ENCODE measurements at places on chromosomes 1 and 21.

DNA sequence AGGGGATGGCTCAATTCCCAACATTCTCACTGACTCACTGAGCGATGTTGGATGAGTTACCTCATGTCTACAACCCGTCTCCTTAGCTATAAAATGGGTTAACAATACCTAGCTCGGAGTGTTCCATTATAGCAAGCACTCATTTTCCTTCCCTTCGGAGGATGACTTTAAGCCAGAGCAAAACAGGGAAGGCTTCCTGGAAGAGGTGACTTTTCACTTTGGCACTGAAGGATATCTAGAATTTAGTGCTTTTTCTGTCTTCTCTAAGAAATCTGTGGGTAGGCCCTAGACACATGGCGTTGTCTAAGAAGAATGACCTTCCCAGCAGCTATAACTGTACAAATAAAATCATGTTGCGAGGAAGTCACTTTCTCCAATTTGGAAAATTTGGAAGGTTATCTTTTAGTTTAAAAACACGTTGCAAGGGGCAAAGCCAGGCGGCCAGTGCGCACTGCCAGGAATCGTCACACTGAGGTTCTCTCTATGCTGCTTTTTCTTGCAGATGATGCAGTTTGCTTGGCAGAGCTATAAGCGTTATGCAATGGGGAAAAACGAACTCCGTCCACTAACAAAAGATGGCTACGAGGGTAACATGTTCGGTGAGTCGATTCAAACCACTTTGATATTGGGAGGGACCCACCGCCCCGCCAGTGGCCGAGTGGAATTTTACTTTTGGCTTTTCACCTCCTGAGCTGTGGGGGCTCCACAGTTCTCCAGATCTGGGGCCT is 69.5 kb downstream of the MAN1C1 start:
- no peak for DNase-seq

GRCh38 chr1:70628973-70629372 is 217.9 kb downstream of the CTH start:
- no peak for DNase-seq

DNA sequence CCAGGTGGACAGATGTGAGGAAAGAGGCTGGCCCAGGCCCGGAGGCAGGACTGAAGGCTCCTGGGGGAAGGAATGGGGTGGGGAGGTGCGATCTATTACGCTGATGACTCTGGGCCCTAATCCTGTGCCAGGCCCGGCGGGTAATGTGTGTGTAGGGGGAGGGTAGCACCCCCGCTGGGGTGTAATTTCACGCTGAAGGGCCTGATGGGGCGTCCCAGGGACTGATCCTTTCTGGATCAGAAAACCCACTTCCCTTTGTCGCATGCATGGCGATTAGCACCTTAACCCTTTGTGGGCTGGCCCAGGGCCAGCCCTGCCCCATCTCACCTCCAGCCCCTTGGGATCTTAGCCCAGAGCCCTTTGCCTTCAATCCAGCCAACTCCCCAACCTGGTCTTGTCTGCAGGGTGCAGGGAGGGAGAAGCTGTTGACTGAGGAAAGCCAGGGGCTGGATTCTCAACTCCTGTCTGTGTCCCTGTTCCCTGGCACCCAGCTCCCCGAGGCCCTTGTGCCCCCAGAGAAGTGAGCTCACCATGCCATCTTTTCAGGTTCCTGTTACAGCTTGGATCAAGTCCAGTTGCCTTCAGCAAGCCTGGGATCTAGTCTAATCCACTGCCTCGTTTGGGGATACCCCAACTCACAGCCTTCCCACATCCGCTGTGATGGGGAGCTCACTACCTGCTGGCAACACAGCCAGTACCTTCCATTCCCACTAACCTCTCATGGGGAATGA is 26.0 kb downstream of the KNCN start:
- no peak for DNase-seq

DNA sequence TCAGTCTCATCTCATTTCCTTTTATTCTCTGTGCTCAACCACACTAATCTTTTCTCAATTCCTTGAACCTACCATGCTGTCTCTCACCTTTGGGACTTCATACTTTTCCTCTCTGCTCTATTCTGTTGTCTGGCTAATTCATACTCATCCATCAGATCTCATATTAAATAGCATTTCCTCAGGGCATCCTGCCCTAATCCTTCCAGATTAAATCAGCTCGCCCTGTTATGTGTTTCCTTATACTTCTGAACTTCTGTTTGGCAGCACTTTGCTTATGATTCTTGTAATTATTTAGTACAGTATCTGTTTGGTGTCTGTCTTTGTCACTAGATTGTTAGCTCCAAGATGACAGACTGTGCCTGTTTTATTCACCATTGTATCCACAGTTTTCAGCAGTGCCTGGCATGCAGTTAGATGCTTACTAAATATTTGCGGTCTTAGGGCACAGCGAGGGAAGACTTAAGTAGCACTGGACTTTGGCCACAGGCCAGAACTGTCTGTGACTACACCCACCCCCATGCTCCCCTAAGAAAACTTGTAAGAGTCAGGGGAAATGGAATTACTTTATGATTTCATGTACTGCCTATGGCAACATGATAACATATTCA is 9.9 kb upstream of the CAP1 start:
- DNase-seq: no peak

DNA sequence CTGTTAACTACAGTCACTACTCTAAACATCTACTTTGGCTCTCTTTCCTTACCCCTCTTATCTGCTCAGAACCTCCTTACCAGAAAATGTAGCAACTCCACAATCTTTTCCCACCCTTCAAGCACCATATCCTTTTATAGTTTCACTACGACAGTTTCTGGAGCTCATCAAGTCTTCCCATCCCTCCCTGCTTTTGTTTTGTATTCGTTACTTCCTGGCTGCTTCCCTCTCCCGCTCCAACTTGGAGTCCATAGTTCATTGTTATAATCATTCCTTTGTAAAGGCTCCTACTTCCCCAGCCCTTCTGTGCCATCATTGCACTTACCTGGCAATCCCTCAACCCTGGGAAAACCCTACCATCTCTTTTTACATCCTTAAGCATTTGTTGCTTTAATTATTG is 18.0 kb downstream of the MPZL1 start:
- DNase-seq: no peak

- DNase-seq: no peak
These were observed 687 bp downstream of the PRKAB2 start for GRCh38 chr1:147171399-147172167.

DNA sequence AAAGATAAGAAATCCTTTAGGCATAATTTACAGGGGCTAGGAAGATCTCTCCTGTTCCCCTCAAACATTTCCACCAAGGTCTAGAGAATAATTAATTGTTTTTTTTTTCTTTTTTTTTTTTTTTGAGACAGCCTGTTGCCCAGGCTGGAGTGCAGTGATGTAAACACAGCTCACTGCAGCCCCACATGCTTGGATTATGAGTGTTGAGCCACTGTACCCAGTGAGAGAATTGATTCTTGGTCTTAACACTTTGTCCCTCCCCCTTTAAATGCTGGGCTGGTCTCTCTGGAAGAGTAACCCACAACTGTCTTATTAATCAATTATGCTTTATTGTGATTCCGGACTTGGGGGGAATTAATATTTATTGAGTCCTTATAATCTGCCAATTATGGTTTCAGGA is 33.4 kb downstream of the ATF3 start:
- DNase-seq: no peak

GRCh38 chr1:32508761-32509160 is 30.5 kb upstream of the ZBTB8A start:
- no peak for DNase-seq

DNA sequence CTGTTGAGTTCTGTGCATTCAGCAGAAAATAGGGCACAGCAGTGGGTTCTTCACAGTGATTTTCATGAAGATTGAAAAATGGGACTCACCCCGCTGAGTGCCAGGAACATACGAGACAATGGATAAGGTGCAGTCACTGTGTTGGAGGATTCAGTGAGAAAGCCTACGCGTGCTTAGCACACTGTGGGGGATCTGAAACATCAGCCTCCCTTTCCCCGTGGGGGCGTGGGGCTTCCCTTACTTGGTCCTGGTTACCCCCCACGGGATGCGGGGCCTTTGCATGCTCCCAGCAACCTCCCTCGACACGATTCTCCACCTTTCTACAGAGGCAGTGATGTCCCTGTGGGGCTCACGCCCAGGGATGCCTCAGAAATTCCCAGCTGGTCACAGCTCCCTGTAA is 252.2 kb upstream of the C1orf174 start:
- DNase-seq: no peak

- peak; percentile 43 for DNase-seq
These were observed 69.2 kb upstream of the SSBP3 start for GRCh38 chr1:54475357-54475881.

DNA sequence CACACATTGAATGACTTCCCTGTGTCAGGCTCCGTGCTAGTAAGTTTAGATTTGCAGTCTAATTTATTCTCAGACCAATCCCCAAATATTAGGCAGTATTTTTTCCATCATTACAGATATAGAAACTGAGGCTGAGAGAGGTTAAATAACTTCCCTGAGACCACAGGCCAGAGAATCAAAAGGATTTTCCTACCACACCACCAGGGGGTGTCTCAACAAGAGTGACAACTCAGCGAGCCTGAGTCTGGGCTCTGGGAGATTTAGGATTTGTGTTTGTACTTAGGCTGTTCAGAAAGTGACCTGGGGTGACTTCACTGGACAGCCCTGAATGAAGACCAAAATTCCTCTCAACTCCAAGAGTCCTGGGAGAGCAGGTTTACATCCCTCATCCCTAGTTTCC is 13.3 kb upstream of the LCE5A start:
- DNase-seq: no peak

DNA sequence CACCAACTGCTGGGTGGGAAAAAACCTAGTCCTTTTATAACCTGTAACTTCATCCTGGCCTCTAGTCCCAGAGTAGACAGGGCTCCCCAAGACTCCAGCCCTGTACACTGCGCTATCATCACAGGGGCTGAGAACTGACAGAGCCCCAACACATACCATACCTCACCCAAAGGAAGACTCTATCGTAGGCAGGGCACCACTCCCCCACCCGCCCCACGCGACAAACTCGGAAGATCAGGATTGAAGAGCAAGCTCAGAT is 15.8 kb downstream of the INPP5B start:
- DNase-seq: no peak

DNA sequence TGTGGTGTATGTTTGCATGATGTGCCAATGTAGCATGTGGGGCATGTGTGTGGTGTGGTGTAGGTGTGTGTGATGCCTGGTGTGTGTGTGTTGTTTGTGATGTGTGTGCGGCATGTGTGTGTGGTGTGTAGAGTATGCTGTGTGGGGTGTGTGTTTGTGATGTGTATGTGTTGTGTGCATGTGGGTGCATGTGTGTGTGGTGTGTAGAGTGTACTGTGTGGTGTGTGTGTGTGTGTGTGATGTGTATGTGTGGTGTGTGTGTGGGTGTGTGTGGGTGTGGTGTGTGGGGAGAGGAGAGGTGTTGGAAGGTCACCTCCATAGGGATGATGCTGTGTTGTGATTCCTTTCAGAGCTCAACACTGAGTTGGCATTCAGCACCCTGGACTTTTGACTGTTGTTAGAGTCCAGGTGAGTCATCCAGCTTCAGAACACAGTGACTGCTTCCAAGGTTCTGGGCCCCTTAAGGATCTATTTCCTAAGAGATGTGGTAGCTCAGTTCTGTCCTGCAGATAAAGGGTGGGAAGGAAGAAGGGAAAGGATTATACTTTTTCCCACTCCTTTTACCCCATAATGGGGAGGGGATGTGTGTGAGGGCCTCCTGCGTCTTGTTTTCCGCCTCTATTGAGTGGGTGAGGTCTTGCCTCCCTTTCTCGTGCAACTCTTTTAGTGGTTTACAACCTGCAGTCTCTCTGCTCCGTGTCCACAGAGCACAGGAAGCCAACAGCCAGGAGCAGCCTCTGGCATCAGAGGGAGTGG is 47.6 kb downstream of the RHOU start:
- DNase-seq: no peak

DNA sequence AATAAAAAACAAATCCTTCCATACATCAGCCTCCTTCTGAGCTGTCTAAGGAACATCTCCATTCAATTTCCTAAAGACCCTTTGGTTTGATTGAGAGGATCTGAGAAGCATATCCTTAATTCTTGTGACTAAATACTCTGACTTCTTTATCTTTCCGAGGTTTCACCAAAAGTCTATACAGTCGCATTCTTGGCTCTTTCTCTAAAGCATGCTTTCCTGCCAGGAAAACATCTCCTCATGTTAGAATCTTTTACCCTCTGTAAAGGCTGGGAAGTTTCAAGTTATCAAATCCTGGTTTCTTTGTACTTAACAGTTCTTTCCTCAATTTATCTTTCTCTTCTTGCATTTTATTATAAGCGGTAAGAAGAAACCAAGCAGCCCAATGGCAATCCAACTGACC is 630.4 kb downstream of the PTPRC start:
- DNase-seq: no peak

GRCh38 chr1:219666242-219666641 is 53.3 kb upstream of the ZC3H11B start:
- DNase-seq: no peak

DNA sequence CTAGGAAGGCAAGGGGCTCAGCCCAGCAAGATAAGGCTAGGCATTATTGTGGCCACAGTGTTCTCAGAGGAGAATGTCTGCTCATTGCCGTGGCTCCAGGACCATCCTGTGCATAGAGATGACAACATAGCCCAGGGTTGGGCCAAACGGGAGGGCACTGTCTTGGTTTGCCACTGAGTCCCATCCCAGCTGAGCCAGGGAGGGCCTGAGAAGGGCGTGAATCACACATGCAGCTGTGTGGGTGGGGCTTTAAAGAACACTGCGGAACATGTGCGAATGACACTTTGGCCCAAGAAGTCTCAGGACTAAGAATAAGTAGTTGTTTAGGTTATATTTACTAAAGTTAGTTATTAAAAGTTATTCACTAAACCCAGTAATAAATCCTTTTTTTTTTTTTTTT is 18.5 kb downstream of the CHAF1B start:
- no peak for DNase-seq

DNA sequence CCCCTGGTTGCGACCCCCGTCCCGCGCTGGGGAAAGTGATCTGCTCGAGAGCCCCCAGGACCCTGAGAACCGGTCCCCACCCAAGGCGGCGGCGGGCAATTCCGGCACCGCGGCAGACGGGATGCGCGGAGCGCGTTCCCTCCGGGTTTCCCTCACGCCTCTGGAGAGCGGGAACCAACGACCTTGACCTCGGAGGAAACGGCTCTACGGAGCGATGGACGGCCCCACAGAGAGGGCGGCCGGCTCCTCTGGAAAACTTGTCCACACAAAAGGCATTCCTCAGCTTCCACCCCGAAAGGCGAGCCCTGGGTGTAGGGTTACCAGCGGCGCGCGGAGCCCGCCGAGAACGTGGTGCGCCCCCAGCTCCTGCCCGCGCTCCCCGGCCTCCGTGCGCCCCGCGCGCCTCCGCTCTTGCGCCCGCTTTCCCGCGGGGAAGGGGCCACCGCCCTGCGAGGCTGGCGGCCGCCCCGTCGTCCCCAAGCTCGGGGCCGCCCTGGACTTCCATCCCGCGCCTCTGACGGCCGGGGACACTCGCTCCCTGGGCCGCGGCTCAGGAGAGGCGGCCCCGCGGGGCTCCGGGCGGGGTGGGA is 391 bp upstream of the KIAA1614 start:
- DNase-seq: no peak

DNA sequence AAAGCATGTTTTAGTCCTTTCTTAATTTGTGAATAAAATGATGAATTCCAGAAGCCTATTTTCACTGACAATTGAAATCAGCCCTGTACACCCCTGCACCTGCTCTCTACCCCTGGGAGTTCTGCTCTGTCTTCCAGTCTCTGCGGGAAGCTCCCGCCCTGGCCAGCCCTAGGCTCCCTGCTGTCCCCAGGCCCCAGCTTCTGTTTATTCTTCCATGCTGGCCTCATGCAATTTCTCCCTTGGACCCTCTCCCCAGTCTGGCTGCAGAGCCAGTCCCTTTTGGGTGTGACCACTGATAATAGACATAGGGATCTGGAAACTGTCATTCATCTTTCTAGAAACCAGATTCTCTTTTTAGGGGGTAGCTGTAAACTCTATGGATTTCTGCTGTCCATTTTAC is 258.6 kb downstream of the GRIK3 start:
- no peak for DNase-seq

- DNase-seq: no peak
These were observed 8.2 kb upstream of the SH2D1B start for GRCh38 chr1:162420120-162420519.
